ENCODE measurements at places on chromosomes 16 and 17. TPM values are rescaled to one million over a fixed set of nuclear protein-coding genes. Genes with fewer than 3 reads are reported as not detected.
A peak's percentile ranks its signal among the peaks of the same experiment; 100 is the strongest.

DNA sequence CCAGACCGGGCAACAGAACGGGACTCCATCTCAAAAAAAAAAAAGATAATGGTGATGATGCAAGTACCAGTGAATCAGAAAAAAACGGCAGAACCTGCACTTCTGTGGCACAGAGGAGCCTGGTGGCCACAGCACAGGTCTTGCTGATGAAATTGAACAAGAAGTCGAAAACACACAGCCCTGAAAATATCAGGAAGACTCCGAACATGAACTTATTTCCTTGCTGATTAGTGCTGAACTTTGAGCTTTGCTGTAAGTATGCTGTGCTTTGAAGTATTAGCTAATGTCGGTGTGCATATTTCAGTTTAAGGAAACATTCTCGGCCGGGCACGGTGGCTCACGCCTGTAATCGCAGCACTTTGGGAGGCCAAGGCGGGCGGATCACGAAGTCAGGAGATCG, 10.9 kb upstream of the MYO15B start:
- no peak for DNase-seq

The HSF4 gene
- total RNA-seq = 6.4 TPM

DNA sequence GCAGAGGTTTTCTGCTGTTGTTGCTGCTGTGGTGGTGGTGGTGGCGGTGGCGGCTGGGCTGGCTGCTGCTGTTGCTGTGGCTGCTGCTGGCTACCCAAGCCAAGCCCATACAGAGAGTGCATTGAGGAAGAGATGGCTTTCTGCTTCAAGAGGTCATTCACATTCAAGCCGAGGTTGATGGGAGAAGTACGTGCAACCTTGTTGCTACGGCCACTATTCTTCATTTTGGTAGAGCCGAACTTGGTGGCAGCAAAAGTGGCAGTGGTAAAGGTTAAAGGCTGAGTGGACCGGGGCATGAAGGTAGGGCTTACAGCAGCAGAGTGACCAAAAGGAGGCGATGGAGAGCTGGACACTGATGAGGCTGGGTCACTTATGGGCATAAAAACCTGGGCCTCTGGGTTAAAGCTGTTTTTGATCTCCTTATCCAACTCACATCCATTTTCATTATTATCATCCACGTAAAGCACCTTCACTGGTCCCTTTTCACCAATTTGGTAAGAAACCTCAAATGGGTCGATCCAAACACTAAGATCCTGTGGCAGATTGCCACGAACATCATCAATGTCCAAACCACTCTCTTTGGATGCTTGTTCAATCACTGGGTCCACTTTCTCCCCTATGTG, 2.8 kb downstream of the TOB1 start:
- peak; percentile 41 for DNase-seq

The CEP112 gene
- total RNA-seq = 7.2 TPM

DNA sequence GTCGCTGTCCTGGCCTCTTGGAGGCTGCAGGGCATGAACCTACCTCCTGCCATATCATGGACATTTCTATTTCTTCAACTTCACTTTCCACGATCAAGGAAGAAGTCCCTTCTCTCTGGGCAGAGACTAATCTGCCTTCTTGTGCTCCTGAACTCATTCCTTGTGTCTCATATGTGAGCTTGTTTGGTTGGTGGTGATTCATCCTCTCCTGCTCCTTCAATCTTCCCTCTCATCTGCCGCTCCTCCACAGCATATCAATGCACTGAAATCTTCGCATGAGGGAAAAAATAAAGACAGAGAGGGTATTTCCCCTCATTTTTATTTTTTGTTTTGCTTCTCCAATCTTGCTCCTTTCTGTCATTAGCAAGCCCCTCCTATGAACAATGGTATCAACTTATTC, 571.7 kb upstream of the GOT2 start:
- DNase-seq = no peak

- DNase-seq = peak; percentile 39
These were observed 50.8 kb downstream of the ZFHX3 start for GRCh38 chr16:72997141-72997542.

DNA sequence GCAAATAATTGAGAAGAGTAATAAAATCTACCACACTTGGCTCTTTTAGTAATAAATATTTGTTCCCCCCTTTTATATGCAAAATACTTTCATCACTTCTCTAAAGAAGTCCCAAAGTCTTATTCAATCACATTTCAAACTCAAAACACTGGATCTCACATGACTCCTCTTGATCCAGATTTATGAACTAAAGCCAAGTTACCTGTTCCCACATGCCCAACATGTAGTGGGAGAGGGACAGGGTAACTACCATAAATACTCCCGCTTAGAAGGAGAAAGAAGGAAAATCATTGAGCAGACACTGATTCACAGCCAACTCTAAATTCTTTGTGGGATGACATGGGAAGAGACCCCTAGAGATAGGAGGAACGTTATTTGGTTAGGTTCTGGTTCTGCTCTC, 64.9 kb upstream of the PMFBP1 start:
- no peak for DNase-seq

- DNase-seq = peak; percentile 41
These were observed 6.9 kb downstream of the PLLP start for GRCh38 chr16:57277586-57277985.

- DNase-seq = no peak
These were observed 37.8 kb downstream of the IKZF3 start for GRCh38 chr17:39826334-39826733.

- DNase-seq = no peak
These were observed 3.7 kb downstream of the SPATA2L start for GRCh38 chr16:89697616-89698331.

DNA sequence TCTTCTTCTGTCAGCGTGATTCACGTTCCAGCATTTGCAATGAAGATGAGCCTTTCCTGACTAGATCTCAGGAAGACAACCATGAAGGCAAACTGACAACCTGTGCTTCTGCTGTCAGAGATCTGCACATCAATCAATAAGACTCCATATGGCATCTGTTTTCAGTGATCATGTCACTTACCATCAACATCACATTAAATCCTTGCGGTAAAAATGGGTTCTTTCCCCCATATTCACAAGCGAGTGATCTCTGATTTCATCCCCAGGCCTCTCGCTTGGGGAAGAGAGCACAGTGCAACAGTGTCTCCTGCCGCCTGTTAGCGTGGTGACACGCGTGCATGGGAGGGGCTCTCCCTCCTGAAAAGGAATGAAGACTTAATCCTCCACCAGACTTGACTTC, 11.1 kb downstream of the NACA2 start:
- DNase-seq = no peak

DNA sequence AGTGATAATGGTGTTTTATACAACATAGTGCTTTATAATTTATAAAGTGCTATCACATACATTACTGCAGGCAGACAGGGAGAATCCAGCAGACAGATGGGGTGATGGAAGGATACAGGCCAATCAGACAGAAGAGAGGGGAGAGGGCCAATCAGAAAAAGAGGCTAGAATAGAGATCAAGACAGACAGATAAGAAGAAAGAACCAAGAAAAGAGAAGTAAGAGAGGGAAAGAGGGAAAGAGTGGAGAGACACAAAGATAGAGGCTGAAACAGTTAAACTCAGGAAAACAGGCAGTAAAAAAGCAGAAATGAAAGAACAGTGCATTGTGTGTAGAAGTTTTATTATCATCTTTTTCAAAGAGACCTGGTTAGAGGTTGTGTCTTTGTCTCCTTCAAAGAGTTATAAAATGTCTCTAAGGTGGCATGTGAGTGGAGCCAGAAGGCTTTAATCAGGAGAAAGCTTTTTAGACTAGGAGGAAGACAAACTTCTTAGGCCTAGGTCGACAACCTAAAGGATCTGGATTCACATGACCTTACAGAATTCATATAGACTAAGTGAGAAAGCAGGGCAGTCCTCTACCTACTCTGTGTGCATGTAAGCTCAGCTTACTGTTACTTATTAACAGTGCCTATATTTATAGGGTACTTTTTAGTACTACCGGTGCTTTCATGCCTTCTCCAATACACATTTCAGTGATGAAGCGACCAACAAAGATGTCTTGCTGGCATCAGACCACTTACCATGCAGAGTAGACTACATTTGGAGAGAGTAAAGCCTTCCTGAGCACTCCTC, 8.3 kb upstream of the CHD3 start:
- no peak for DNase-seq

The HOXB7 gene
- 0.18 TPM for total RNA-seq

GRCh38 chr17:34669511-34669910, 90.1 kb downstream of the TMEM132E start:
- DNase-seq = no peak

The CDK3 gene
- 1.1 TPM for total RNA-seq

GRCh38 chr17:2054262-2054511, 716 bp upstream of the HIC1 start:
- no peak for DNase-seq

- DNase-seq = no peak
These were observed 88.7 kb downstream of the GRIN2A start for GRCh38 chr16:10093576-10093975.

The HCFC1R1 gene
- total RNA-seq = 45.6 TPM

- no peak for DNase-seq
These were observed 2.5 kb downstream of the ADAT1 start for GRCh38 chr16:75620326-75621169.

DNA sequence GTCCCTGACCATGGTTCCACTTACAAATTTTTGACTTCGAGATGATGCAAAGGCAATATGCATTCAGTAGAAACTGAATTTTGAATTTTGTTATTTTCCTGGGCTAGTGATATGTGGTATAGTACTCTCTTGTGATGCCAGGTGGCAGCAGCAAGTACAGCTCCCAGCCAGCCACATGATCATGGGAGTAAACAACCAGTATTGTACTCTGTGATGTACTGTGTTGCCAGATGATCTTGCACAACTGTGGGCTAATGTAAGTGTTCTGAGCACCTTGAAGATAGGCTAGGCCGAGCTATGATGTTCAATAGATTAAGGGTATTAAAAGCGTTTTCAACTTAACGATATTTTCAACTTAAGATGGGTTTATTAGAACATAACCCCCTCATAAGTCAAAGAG, 250.8 kb downstream of the STX8 start:
- peak; percentile 6 for DNase-seq

GRCh38 chr17:31788956-31789355, 70.1 kb downstream of the COPRS start:
- peak; percentile 21 for DNase-seq

The SLC47A1 gene
- total RNA-seq = 0.27 TPM

DNA sequence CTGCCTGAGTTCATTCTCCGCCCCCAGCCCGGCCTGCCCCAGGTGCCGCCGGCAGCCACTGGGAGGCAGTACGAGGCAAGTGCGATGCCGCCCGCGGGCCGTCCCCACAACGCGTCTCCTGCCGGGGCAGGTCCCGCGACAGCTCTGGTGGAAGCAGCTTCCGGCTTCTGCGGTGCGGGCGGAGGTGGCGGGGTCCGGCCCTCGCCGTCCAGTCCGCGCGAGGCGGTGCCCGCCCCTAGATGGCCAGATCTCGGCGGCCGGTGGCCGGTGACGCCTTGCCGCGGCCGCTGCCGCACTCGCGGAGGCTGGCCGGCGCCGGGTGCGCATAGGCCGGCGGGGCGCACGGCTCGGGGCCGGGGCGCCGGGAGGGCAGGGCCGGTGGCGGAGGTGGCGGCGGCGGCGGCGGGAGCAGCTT, 1.8 kb downstream of the GJD3 start:
- peak; percentile 61 for DNase-seq

DNA sequence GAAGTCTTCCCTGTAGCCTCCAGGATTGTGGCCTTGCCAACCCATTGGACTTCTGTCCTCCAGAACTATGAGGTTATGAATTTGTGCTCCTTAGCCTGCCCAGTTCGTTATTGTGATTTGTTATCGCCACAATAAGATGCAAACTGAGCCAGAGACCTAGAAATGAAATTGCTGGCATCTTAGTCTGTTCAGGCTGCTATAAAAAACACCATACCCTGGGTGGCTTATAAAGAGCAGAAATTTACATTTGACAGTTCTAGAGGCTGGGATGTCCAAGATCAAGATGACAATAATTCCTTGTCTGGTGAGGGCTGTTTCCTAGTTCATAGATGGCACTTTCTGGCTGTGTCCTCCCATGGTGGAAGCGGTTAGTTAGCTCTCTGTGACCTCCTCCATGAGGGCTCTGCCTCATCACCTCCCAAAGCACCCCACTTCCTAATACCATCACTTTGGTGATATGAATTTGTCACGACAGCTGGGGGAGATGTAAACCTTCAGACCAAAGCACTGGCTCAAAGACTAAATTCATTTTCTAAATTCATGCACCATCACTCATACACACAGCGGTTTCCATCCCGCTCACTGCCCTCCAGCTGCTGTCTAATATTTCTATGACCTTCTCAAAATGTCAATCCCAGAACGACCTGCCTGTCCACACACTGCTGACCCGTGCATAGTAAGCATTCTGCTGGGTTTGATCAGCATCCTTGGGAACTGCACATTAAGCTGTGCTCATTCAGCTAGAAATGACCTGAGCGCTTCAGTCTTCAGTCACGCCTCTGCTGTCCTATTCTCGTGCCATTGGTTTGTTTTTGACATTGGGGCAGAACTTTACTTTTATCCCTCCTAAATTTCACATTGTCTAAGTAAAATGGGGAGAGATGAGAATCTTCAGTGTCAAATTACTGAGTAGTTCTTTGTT, 36.6 kb downstream of the GINS3 start:
- DNase-seq = no peak

GRCh38 chr16:49419006-49419405, 45.4 kb downstream of the C16orf78 start:
- no peak for DNase-seq

DNA sequence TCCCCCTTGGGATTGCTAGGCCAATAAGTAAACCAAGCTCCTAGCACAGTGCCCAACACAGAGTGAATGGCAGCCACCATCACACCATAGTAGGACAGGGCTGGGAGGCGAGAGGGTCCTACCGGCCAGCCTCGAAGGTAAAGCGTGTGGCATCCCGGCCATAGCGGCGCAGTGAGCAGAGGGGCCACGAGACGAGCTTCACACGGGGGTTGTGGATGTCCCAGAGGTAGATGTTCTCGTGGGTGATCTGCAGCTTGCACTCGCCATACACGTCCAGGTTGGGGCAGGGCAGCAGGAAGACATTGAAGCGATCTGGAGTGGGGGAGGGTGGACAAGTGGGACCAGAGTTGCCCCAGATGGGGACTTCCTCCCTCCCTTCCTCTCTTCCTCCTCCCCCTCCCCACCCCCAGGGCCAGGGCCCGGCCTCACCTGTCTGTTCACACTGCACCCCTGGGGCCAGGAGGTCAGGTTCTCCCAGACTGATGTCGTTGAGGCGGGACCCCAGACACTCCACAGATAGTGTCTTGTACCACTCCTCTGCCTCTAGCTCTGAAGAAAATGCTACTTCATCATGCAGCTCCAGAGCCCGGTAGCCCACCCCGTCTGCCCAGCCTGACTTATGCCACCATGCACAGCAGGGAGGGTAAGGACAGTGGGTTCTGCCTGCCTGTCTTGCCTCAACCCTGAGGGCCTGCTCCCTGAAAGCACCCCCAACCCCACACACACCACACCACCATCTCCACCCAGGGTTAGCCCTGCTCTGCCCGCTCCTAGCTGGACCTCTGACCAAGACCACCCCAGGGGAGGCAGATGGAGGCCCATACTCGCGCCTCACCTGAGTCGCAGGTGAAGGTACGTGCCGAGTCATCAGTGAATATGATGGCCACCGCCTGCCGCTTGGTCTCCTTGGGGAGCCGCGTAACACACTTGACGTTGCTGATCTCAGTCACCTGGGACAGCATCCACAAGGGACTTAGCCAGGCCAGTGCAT, 11.3 kb downstream of the DOK4 start:
- DNase-seq = no peak

- DNase-seq = peak; percentile 71
These were observed 21.9 kb downstream of the PLEKHG4 start for GRCh38 chr16:67301080-67301782.

- DNase-seq = no peak
These were observed 36.3 kb upstream of the CDH1 start for GRCh38 chr16:68700831-68701230.

The TBX2 gene
- total RNA-seq = 4.1 TPM

The ZNF597 gene
- 2.5 TPM for total RNA-seq

GRCh38 chr17:80883831-80884735, 107.6 kb upstream of the CHMP6 start:
- no peak for DNase-seq
